ENCODE measurements at places on chromosomes 12 and 14.

DNA sequence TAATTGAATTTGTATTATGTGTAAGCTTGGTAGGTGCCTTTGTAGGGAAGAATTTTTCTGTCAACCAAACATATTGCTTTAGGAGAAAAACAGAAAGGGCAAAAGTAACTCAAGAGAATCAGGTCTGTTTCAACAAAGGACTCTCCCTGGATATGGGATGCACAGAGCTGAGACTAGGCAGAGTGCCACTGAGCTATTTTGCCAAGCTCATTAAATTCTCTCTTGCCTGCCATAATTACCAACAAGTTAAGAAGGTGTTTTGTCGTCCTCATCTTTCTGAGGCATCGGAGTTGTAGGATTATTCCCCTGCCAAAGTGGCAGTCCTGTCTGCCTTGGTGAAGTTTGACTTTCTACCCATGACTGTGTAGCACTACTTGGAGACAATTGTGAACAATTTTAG is 438.9 kb upstream of the SEL1L start:
- DNase-seq = no peak

DNA sequence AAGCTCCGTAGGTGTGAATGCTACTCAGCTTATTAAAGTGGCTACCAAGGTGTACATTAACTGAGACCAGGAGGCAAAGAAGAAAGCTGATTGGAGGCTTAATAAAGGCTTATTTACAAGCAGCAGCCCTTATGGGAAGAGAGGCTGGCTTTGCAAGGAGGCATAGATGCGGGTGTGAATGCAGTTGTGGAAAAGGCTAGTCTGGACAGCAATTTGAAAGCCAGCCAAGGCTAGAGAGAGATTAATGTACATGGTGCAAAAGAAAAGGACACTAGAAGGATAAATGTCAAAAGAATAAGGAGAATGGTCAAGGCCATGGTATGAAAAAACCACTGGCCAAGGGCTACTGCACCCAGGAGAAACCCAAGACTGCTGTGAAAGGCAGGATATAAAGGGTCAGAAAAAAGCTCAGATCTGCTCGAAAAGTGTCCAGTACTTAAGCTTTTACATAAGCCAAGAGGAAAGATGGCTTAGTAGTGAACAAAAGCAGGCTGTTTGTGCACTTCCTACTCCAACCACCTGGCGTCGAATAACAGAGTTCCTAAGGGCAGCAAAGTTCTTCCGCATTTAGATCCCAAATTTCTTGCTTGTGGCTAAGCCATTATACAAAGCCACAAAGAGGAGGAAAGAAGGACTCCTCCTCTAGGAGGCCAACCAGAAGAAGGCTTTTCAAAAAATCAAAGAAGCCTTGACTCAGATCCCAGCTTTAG is 24.0 kb downstream of the KLRK1 start:
- DNase-seq = no peak

GRCh38 chr12:90896164-90896563 is 58.8 kb downstream of the CCER1 start:
- DNase-seq = peak; percentile 90

DNA sequence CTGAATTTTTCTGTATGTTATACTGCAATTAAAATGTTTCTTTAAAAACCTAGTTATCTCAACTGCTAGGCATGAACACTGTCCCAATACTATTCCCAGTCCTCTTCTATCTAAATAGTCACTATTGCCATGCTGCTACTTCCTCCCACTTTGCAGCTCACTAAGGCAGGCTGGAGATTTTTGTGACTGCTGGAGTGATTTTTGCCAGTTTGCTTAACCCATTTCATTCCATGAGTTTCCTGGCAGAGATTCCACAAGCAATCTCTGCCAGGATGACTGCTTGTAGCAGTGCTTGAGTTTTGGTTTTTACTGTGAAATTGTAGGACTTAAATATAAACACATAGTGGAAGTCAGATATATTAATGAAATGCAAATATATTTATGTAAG is 80.8 kb downstream of the BHLHE41 start:
- DNase-seq = no peak

DNA sequence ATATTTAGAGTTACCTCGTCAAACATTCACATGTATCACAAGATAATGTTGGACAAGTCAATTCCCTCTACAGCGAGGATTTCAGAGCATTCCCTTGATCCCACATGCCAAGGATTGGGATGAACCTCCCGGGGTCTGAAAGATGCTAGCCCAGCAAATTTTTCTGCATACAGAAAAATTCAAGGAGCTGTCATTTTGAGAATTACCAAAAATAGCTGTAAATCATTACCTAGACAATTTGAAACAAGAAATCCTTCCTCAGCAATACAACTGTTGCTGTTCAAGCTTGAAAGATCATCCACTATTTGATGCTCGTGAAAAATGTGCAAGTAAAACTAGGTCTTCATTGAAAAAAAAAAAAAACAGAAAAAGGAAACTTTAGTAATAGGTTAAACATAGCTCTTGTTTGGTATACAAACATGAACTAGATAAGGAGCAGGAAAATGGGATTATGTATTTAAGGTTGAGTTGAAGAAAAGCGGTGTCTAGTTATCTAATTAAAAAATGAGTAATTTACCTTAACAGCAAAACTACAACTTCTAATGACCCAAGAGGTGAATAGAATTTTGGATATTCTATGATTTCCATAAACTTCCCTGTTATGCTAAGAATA is 73.1 kb downstream of the NTN4 start:
- no peak for DNase-seq

DNA sequence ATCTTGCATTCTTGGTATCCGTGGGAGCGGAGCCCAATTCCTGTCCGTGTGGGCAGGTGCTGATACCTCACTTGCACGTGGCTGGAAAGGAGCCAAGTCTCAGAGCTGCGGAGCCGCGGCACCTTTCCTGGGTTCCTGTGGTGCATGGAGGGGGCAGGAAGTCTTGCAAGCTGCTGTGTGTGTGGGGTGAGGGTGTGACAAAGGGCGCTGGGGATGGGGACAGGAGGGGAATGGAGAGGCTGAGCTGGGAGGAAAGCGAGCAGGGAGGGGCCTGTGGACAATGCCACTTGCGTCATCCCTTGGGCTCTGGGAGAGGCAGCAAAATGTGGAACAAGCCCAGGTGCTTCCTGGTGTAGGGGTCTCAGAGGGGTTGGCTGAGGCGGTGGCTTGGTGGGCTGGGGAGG is 86.7 kb downstream of the CALM1 start:
- DNase-seq = no peak

DNA sequence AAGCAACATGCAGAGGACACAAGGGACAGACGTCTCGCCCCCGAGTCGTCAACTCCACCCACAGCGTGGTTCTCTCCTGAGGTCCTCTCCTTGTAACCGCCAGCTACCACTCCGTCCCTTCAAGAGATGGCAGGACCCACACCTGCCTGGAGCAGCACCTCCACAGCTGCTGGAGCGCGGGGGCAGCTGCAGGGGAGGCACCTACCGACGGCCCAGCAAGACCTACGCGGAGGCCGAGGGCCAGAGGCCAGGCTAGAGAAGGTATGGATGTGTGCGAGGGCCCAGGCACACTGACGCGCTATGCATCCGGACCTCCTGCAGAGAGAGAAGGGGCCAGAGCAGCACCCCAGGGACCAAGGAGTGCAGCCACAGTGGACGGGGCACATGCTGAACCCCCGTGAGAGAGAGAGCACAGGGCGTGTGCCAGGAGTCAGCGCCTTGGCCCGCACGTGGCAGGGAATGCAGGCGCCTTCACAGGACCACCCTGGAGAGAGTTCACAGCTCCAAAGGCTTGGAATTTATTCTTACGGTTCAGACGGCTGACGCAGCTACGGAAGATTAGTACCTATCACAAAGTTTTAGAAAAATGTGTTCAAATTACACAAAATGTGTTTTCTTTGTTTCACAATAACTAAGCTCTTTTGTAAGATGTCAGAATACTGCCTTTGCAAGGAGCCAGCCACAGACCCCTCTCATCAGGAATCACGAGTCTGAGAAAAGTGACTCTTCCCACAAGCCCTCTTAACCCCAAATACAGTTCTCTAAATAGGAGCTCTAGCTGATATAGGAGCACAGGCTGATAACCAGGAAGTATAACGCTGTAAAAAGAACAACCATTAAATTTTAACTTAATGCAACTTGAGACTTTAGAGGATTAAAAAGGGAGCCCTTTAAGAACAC is 36.8 kb downstream of the CDC42BPB start:
- DNase-seq = no peak

DNA sequence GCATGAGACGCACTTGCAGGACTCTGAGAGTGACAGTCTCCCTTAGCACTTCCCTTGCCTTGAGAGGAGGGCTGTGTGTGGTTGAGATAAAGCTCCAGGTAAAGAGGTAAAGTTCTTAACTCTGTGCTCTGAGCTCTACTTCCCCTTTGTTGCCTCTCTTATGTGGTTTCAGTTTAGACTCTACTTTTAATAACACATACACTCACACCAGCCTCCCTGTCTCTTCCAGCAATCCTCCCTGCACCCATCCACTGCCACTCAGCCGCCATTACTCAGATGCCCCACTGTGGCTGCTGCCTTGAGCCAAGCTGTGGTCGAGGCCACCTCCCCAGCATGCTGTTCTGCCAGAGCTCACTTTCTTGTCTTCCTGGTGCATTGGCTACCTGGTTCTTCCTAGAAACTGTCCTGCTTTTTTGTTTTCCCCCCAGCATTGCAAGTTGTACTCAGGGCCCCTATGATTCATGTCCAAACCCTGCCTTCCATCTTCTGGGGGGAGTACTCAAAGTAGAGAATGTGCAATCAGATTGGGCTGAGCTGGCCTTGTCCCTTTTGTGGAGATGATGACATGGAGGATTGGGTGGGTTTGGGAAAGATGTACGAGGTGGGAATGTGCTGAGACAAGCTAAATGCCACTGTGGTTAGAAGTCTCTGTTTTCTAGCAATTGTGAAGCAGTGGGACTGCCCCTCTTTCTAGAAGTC is 115.5 kb upstream of the PARP11 start:
- no peak for DNase-seq

DNA sequence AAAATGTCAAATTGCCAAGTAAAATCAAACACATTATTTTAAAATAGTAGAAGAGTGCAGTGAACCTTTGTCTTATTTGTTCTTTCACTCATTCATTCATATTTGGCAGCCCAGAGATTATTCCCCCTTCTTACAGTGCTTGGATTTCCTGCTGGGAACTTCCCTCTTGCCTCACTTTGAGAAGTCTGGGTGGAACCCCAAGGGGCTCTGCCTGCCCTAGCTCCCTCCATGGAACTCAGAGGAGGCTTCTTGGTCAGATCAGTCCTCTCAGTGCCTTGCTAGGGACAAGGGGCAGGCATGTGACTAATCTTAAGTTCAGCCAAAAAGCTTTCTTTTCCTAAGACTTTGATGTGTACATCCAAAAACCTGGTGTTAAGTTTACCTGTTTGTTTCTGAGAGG is 84.7 kb upstream of the OVCH1 start:
- DNase-seq = no peak

- DNase-seq = peak; percentile 30
These were observed 652 bp downstream of the SUPT16H start for GRCh38 chr14:21382886-21383847.

DNA sequence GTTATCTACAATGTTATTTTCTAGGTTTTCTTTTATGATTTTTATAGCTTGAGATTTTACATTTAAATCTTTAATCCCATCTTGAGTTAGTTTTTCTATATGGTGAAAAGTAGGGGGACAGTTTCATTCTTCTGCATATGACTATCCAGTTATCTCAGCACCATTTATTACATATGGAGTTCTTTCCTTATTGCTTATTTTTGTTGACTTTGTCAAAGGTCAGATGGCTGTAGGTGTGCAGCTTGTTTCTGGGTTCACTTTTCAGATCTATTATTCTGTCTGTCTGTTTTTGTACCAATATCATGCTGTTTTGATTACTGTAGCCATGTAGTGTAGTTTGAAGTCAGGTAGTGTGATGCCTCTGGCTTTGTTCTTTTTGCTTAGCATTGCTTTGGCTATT is 477.3 kb downstream of the TMEM117 start:
- DNase-seq = no peak
